ENCODE measurements at places on chromosomes 1 and 21. TPM values are rescaled to one million over a fixed set of nuclear protein-coding genes. Genes with fewer than 3 reads are reported as not detected.

- H3K36me3 ChIP-seq, result peaks cover 7% of the 10 kb centered on the region
- no peak overlapping the region for H3K27ac ChIP-seq
- H3K4me3 ChIP-seq, result no peak overlapping the region
- peaks cover 27% of the 10 kb centered on the region for H3K4me1 ChIP-seq
- DNase-seq, result no peak
Measured at GRCh38 chr1:180643693-180644092, 11.9 kb downstream of the XPR1 start.

DNA sequence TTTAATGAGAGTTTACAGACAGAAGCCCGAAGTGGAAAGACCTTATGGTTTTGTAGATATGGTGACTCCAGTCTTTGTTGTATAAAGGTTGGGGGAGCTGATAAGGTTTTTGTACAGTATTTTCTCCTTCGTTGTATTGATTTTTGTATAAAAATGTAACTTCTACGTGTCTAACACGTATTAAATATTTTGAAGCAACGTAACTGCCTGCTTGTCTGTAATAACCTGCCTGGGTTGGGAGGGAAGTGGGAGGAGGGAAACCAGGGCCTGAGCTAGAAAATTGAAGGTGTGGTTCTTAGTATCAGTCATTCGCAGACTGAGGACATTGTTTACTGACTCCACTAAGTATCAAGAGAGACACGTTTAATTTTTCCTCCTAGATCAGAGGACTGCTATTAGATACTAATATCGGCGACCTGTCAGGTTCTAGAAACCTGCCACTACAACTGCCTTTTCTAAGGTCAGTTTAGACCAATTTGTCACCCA lies 2.2 kb downstream of the IER5 start:
- H3K4me1 ChIP-seq, result peaks cover 46% of the 10 kb centered on the region
- peaks cover 50% of the 10 kb centered on the region for H3K36me3 ChIP-seq
- DNase-seq, result peak; percentile 78
- peak overlapping the region; percentile 96 for H3K4me3 ChIP-seq

DNA sequence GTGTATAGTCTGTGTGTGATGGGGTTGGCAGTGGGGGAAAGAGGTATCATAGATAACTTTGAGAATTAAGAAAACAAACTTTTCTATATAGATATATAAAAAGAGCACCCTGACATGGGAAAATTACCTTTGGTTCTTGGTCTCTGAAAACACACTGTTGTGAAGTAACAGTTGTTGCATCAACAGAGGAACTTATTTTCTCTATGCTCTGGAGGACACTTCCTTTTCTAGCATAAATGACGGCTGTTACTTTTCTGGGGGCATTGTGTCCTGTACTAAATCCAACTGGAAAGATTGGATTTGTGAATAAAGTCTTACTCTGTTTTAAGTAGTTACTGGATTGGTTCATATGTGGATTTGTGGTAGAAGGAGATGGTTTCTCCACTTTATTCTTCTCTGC lies 12.6 kb downstream of the LRIF1 start:
- no peak overlapping the region for H3K27ac ChIP-seq
- peaks cover 66% of the 10 kb centered on the region for H3K36me3 ChIP-seq
- H3K27me3 ChIP-seq, result no peaks in the 10 kb centered on the region
- H3K4me1 ChIP-seq, result peaks cover 8% of the 10 kb centered on the region

DNA sequence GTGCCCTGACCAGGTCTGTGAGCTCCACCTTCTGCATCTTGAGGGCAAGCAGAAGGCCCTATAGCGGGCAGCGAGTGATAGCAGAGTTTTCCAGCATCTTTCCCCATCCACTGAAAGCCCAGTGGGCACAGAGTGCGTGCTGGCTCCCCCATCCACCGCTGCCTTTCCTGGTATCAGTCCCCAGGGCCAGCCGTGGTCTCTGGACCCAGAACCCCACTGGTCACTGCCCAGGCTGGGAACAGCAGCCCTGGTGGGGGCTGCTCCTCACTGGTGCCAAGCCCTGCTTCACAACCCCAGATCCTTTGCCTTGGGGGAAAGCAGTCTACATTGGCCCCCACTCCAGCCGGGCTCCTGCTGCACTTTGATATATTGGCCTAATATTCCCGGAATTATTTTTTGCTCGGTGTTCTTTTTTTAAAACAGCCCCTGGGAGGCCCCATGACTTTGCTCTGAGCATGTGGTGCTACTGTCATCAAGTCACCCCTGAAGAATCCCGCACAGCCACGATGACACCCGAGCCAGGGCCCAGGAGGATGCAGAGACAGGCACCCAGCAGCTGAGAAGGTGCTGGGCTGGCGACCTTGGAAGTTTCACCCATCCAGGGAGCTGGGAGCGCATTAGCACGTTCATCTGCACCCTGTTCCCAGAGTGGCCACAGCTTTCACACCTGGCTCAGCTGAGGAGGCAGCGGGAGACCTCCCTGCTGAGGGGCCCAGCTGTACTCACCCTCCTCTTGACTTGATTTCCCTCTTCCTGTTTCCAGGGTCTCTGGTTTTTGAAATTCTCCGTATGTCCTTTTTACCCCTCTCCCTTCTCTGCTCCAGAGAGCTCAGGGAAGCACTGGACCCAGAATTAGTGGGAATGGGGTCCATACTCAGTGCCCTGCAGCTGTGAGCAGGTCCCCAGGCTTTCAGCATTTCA lies 56.9 kb downstream of the KLHDC7A start:
- no peak overlapping the region for H3K27ac ChIP-seq
- H3K4me1 ChIP-seq, result no peaks in the 10 kb centered on the region
- H3K36me3 ChIP-seq, result no peaks in the 10 kb centered on the region
- peaks cover 11% of the 10 kb centered on the region for H3K27me3 ChIP-seq
- DNase-seq, result peak; percentile 12

GRCh38 chr1:23803674-23804073 lies 3.1 kb upstream of the GALE start:
- no peak overlapping the region for H3K4me3 ChIP-seq
- H3K27ac ChIP-seq, result no peak overlapping the region
- peaks cover 21% of the 10 kb centered on the region for H3K4me1 ChIP-seq
- H3K27me3 ChIP-seq, result no peaks in the 10 kb centered on the region
- no peak for DNase-seq
- peaks cover 1% of the 10 kb centered on the region for H3K36me3 ChIP-seq

DNA sequence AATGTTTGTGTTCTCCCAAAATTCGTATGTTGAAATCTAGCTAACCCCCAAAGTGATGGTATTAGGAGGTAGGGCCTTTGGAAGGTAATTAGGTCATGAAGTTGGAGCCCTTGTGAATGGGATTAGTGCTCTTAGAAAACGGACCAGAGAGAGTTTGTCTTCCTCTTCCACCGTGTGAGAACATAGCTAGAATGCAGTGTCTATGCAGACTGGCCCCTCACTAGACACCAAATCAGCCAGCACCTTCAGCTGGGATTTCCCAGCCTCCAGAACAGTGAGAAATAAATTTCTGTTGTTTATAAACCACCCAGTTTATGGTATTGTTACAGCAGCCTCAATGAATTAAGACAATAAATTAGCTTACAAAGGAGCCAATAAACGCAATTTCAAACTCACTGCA lies 58.0 kb downstream of the KIAA0319L start:
- peaks cover 33% of the 10 kb centered on the region for H3K4me1 ChIP-seq
- peaks cover 29% of the 10 kb centered on the region for H3K36me3 ChIP-seq

- peaks cover 36% of the 10 kb centered on the region for H3K4me1 ChIP-seq
- peak overlapping the region; percentile 76 for H3K4me3 ChIP-seq
- peaks cover 3% of the 10 kb centered on the region for H3K36me3 ChIP-seq
- peak overlapping the region; percentile 91 for H3K27ac ChIP-seq
- H3K27me3 ChIP-seq, result peaks cover 13% of the 10 kb centered on the region
Measured at GRCh38 chr1:110208916-110209645, 1.0 kb upstream of the KCNC4 start.

DNA sequence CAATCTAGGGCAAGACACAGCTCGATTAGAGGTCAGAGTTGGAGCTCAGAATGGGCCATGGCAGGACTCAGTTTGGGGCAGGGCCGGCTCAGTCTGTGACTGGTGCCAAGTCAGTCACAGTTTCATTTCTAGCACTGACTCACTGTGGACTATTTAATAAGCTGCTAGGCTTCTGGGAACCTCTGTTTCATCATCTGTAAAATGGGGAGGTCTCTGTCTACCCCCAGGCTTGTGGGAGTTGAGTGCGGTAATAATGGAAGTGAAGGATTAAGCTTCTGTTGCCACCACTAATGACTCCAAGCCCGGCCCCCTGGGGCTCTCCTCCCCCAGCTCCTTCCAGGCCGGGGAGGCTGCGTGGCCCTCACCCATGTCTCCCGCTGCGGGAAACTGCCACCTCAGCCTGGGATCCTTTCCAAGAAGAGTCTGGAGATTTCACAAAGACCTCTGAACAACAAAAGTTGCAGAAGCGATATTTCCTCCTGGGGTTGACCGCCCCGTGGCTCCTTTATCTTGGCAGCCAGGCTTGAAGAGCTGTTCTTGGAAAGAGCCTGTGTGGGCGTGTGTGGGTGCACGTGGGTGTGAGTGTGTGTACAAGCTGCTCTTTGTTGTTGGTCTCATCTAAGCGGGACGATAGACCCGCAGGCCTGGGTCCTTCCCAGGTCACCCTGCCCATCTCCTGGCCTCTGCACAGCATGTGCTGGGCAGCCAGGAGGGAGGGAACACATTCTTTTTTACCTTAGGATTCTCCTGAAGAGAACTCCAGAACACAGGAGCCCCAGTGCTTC lies 29.1 kb downstream of the KNCN start:
- DNase-seq, result peak; percentile 60
- peak overlapping the region; percentile 71 for H3K27ac ChIP-seq
- H3K36me3 ChIP-seq, result no peaks in the 10 kb centered on the region
- peaks cover 28% of the 10 kb centered on the region for H3K27me3 ChIP-seq

GRCh38 chr1:119453021-119453420 lies 38.1 kb downstream of the HSD3B2 start:
- no peaks in the 10 kb centered on the region for H3K4me1 ChIP-seq
- no peaks in the 10 kb centered on the region for H3K27me3 ChIP-seq
- H3K27ac ChIP-seq, result no peak overlapping the region
- DNase-seq, result no peak
- no peaks in the 10 kb centered on the region for H3K36me3 ChIP-seq

The RNPC3 gene
- 20.6 TPM for total RNA-seq

The ADIPOR1 gene
- 79.2 TPM for total RNA-seq

The RUNX3 gene
- 246 TPM for total RNA-seq

The TCHHL1 gene
- not detected for total RNA-seq

The C2CD2 gene
- 10.7 TPM for total RNA-seq

The MFSD2A gene
- 7.0 TPM for total RNA-seq
